ENCODE measurements at places on chromosomes 11 and 22.
A peak's percentile ranks its signal among the peaks of the same experiment; 100 is the strongest.

GRCh38 chr11:126638648-126639047 is 283.2 kb downstream of the ST3GAL4 start:
- no peak for DNase-seq

- no peak for DNase-seq
Observed at GRCh38 chr11:119992171-119993051, 145.5 kb downstream of the TRIM29 start.

DNA sequence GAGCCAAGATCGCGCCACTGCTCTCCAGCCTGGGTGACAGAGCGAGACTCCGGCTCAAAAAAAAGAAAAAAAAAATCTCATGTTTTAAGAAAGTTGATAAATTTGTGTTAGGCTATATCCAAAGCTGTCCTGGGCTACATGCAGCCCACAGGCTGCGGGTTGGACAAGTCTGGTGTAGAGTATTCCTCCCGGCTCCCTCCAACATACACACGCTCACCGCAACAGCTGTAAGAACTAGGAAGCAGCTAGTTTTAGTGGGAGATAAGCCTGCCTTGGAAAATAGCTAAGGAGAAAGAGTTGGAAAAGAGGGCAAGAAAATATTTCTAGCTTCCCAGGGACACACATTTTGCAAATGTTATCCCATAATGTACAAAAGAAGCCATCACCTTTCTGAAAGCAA is 46.6 kb downstream of the CELF1 start:
- no peak for DNase-seq

GRCh38 chr22:38970551-38970950 is 11.6 kb upstream of the APOBEC3B start:
- no peak for DNase-seq

- no peak for DNase-seq
Observed at GRCh38 chr11:90465553-90465952, 242.7 kb upstream of the CHORDC1 start.

GRCh38 chr11:122882189-122882856 is at the start of gene JHY:
TSS of gene JHY (plus strand) at chr11:122882759. CDS start at chr11:122885850, 3,091 bp downstream.
- peak; percentile 17 for DNase-seq

GRCh38 chr11:11076879-11077278 is 219.0 kb upstream of the ZBED5 start:
- no peak for DNase-seq

DNA sequence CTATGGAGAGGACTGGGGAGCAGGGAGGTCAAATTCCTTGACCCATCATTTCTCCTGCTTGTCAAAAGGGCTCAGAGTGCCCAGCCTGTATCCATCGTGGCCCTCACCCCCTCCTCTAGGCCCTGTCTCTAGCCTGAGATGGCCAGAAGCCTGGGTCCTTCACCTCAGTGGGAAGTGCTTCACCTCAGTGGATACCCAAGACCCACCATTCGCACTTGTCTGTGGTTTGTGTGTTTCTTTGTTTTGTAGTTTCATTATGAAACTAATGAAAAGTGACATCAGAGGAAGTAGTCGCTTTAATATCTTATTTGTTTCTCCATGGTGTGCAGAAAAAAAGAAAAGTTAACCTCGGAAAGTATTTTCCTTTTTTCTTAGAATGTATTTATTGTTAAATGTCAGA is 194.0 kb upstream of the CADM1 start:
- DNase-seq: no peak

- no peak for DNase-seq
Observed at GRCh38 chr11:132099692-132100091, 729.3 kb downstream of the NTM start.

GRCh38 chr11:18299721-18300120 is 22.2 kb downstream of the HPS5 start:
- no peak for DNase-seq

DNA sequence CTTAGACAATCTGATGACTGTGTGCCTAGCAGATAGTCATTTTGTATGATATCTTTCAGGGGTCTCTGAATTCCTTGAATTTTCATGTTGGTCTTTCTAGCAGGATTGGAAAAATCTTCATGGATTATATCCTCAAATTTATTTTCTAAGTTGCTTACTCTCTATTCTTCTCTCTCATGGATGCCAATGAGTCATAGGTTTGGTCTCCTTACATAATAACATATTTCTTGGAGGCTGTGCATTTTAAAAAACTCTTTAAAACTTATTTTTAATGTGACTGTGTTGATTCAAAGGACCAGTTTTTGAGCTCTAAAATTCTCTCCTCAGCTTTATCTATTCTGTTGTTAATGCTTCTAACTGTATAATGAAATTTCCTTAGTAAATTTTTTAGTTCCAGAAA is 198.7 kb downstream of the AASDHPPT start:
- no peak for DNase-seq

GRCh38 chr22:46432164-46433068 is 96.9 kb downstream of the TRMU start:
- DNase-seq: no peak

GRCh38 chr11:122646549-122647340 is 8.8 kb upstream of the UBASH3B start:
- no peak for DNase-seq

GRCh38 chr11:62430425-62430824 is 11.6 kb downstream of the SCGB1A1 start:
- DNase-seq: no peak

DNA sequence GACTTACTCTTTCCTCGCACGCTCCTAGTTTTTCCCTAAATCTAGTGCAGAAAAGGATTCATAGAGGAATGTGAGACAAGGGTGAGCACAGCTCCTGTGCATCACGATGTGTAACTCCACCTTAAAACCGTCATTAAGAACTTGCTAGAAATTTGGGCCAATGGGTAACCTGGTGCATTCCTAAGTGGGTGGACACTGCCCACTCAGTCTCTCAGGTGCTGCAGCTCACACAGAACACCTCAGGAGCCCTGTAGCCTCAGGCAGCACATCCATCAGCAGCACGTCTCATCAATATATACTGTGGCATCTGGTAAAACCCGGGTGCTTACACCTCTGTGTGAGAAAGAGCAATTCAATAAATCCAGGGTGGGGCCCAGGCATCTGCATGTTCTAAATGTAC is 12.4 kb downstream of the POU2AF3 start:
- DNase-seq: no peak

GRCh38 chr11:95566211-95566610 is 223.4 kb downstream of the FAM76B start:
- DNase-seq: no peak

DNA sequence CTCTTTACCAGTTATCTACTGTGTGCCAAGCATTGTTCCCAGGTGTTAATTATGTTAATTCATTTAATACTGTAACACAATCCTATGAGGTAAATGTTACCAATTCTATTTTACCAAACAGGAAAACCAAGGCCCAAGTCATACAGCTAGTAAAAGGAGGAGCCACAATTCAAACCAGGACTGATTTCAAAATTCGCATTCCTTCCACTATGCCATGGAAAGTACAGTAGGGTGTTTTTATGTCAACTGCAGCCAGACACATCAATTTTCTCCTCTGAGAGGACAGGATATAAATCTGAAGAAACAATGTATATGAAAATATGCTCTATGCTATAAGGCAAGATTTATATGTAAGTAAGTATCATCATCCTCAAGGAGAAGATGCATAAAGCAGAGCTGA is 104.3 kb downstream of the RPL27A start:
- DNase-seq: no peak

DNA sequence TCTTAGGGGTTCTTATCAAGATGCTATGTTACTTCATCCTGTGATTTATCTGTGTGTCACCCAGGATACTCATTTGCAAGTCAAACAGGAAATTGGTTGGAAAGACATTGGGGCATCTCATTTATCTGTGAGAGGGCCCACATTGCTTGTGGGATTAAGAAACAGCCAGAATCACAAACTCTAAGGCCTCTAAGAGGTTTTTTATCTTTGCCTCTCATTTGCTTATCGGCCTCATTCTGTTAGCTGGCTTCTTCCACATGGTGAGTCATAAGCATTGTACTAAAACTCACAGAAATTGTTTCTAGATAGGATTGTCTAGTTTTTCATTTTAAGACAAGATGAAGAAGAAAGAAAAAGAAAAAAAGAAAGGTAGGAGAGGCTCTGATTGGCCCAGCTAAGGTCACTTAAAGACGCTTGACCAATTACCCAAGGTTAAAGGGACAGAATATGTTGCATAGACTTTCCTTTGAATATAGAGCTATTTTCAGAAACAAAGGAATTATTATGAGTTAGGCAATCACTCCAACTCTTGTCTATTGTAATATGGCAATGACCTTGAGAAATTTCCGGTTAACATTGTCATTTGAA is 121.9 kb downstream of the ARHGAP42 start:
- no peak for DNase-seq

DNA sequence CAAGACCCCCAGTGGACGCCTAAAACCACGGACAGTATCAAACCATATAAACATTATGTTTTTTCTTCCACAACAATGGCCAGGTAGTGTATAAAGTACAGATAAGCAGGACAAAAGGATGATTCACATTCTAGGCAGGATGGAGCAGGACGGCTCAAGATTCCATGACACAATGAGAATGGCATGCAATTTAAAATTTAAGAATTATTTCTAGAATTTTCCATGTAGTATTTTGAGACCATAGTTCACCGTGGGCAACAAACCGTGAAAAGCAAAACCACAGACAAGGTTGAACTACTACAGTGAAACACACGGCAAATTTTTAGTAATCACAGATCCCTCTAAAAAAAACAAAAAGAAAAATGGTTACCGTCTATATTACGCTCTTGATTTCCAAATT is 7.5 kb downstream of the NARS2 start:
- DNase-seq: no peak

DNA sequence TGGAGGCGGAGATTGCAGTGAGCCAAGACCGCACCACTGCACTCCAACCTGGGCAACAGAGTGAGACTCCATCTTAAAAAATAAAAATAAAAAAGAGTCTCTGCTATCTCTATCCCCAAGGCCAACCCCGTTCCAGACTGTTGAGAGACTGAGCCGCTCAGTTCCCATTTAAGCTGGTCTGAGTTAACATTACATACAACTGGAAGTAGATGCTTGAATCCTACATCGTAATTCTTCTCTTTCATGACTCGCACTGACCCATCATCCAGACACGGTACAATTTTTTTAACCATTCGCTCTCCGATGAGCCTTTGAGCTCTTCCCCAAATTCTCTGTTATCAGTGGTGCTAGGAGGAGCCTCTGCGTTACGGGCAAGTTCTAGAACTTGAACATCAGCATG is 4.9 kb upstream of the CYTH4 start:
- no peak for DNase-seq

GRCh38 chr11:114426280-114426679 is 13.0 kb upstream of the REXO2 start:
- DNase-seq: no peak

DNA sequence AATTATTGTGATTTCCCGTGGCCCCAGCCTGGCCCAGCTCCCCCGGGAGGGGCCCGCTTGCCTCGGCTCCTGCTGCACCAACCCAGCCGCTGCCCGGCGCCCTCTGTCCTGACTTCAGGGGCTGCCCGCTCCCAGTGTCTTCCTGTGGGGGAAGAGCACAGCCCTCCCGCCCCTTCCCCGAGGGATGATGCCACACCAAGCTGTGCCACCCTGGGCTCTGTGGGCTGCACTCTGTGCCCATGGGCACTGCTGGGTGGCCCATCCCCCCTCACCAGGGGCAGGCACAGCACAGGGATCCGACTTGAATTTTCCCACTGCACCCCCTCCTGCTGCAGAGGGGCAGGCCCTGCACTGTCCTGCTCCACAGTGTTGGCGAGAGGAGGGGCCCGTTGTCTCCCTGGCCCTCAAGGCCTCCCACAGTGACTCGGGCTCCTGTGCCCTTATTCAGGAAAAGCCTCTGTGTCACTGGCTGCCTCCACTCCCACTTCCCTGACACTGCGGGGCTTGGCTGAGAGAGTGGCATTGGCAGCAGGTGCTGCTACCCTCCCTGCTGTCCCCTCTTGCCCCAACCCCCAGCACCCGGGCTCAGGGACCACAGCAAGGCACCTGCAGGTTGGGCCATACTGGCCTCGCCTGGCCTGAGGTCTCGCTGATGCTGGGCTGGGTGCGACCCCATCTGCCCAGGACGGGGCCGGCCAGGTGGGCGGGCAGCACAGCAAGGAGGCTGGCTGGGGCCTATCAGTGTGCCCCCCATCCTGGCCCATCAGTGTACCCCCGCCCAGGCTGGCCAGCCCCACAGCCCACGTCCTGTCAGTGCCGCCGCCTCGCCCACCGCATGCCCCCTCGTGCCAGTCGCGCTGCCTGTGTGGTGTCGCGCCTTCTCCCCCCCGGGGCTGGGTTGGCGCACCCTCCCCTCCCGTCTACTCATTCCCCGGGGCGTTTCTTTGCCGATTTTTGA is 3.3 kb upstream of the ANKRD13D start:
- DNase-seq: no peak

GRCh38 chr11:47908198-47908597 is 60.0 kb upstream of the NUP160 start:
- no peak for DNase-seq

DNA sequence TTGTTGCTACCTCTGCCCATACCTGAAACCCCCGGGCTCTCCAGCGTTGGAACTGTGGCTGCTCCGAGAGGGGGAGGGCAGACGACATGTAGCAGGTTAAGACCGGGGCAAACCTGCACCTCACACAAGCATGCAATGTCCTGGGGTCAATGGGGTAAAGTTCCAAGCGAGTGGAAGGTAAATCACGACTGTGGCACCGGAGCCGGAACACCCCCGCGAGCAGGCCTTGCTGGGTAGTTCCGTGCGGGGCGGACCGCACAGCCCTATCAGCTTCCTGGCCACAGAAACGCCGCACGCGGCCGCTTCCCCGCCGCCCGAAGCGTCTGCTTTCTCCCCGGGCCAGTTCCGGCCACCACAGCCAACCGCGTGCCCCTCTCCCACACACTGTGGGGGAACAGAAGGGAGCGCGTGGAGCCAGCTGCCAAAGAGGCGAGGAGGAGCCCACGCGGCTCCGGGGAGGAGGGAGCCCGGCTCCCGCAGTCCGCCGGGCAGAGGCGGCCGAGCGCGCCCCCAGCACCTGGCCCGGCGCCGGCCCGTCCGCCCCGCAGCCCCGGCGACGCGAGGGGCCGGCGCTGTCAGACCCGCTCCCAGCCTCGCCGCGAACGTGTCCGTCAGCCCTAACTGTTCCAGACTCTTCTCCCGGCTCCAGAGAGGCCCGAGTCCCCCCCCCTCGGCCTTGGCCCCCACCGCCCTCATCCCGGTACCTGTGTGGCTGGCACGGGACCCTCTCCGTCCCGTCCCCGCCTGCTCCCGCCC is 1.6 kb downstream of the SPTBN2 start:
- DNase-seq: no peak

DNA sequence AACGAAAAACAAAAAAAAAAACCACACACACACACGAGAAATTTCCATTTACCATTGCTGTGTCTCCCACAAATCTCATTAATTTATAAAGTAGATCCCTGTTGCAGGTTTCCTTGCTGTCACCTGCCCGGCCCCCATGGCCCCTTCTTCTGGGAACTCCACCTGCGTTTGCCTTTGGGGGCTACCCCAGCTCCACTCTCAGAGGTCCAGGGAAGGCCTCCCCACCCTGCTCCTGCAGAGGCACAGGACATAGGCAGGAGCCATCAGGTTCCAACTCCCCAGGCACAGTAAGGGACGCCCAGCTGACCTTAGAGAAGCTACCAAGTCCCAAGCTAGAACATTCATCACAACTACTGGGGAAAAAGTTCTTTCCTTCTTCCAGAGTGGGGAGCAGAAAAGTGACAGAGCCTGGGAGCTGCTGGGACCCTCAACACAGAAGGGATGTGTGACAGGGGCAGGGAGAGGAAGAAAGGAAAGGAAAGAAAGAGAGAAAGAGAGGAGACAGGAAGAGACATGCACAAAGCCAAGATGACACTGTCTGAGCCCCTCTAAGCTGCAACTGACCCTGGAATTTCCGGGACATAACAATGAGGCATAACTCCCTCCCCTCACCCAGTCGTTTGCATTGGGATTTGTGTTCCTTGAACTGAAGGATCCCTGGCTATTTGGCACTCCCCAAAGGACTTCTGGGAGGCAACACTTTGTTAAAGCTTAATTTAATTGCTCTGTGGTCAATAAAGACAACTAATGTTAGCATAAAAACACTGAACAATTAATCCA is 175.7 kb downstream of the SHANK2 start:
- no peak for DNase-seq

Data from stimulated activated CD8-positive, alpha-beta memory T cell treated with anti-CD3 and anti-CD28 coated beads, Interleukin-4, amount 100 ng/mL, for 1 hour (primary cell).